Body of pancreas (tissue), 4 donors: ENCODE measurements at places on chromosomes 4 and X. TPM values are rescaled to one million over a fixed set of nuclear protein-coding genes. Genes with fewer than 3 reads are reported as not detected.

G6PD gene
- 7.6 TPM for total RNA-seq

GTPBP6 gene
- 32.4 TPM for total RNA-seq

HSFX3 gene
- not detected for total RNA-seq

NPY2R gene
- under 0.01 TPM for total RNA-seq

GRCh38 chr4:126241634-126242033 lies 926.9 kb downstream of the FAT4 start:
- no peak for DNase-seq

GRCh38 chr4:102552781-102553180 lies 51.6 kb downstream of the NFKB1 start:
- DNase-seq: no peak

DNA sequence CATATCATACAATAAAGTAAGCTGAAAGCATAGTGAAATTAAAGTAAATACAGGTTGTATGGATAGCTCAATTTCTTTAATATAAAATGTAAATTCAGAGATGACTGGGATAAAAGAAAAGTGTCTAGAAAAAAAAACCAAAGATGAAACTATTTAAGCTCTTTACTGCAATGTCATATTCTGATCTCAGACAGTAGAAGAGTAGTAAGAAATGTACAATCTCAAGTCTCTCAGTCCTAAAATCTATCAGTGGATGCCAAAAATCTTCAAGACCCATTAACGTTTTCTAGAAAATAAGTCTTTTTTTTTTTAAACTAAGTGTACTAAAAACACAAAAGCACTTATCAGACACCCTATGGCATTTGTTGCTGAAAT lies 13.8 kb downstream of the MGARP start:
- no peak for DNase-seq

DNA sequence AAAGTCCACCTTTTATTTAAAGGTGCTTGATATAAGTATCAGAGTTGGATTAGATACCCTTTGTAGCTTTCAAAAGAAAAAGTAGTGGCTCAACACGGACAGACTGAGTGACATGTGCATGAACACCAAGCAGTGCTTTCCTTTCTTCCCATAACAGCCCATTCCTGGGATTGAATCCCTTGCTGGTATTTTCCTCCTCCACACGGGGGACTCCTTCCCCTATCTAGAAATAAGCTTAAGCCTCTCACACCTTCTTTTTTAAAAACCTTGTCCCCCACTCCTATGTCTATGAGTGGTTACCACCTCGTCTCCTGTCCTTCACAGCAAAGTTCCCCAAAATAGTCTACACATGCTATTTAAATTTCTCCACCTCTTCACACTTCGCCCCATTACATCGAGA lies 5.1 kb downstream of the AP1S2 start:
- DNase-seq: no peak

- DNase-seq: no peak
These were observed 31.6 kb downstream of the SLC10A7 start for GRCh38 chr4:146490106-146490505.

GRCh38 chr4:144509088-144510015 lies 136.6 kb upstream of the HHIP start:
- DNase-seq: no peak

GRCh38 chrX:71103110-71103983 lies 3.2 kb downstream of the CXorf65 start:
- no peak for DNase-seq

GRCh38 chr4:27318740-27319139 lies 458.1 kb downstream of the STIM2 start:
- peak; percentile 44 for DNase-seq

- DNase-seq: no peak
These were observed 222.1 kb upstream of the JADE1 start for GRCh38 chr4:128587382-128587781.

DNA sequence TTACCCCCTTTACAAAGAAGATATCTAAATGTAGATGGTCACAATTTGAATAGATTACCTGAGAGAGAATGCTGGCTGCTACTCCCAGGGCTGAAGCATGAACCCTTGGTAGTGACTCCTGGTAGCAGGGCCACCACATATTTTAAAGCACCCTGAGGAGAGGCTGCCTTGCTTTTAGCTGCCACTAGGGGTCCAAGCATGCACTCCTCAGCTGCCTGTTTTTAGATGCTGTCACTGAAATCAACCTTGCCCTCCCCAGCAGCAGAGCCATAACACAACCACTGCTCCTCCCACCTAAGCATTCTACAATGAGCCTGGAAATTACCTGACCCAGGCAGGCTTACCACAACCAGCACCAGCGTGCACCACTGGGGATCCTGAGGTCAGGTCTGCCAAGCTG lies 850.9 kb downstream of the FAM133A start:
- no peak for DNase-seq

DNA sequence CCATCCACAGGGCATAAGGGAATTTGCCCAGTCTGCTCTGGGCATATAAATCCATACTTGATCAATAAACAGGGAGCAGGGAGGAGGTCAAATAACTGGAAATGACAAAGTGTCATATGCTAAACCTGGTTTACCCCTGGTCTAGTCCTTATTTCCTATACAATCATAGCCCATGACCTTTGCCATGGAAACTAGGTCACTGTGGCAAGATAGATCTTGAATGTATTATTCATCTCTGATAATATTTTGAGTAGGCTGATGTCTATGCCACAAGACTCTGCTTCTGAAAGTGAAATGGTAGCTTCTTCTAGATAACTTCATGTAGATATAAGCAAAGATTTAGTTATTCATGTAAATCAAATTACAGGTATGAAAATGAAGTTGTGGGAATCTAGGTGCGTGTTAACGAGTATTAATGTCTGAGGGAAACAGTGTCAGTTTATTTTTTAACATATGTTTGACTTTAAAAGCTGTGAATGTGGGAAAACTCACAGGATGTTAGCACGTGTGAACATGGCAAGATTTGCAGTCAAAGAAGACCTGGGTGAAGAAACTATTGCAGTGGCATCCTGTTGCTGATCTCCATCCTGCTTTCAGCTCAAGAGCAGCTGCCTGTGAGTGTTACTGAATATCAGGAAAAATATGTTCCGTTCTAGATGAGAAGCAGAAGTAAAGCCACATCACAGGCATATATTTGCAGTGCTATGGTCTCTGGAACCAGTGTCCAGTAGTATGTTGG lies 81.8 kb upstream of the NDP start:
- DNase-seq: no peak

- DNase-seq: no peak
These were observed 141.4 kb upstream of the LNX1 start for GRCh38 chr4:53732661-53733060.

DNA sequence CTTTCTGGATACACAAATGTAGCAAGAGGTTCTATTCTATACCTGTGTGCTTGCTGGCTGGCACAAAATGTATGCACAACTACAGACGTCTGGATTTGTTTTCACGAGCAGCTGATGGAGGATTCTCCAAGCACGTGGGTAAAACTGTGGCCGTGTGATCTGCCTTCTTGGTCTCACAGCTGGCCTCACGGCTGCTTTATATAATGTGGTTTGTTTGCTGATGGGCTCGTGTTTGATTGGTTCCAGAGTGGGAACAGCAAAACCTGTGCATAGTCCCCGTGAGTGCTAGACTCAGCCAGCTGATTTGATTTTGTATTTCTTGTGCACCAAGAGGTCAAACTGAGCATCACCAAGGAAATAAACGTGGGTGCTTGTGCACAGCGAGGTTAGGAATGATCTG lies 262.6 kb upstream of the RPS6KA3 start:
- no peak for DNase-seq
